Stromal cell of bone marrow (primary cell): ENCODE measurements at places on chromosomes 3 and 15.

DNA sequence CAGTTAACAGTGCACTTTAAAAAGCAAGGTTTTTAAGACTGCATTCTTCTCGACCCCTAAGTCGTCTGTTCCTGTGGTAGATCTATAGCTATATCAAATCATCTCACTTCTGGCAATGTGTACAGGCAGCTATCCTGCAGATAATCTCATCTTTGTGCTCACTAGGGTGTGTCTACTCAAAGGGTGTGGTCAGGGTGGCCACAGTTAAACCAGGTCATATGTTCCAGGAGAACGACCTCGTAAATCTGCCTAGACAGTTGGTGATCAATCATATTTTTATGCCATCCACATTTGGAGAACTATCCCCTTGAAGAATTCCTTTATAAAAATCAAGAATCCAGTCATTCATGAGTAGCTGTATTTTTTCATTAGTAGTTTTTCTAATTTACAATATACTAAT lies 3.0 kb downstream of the VEPH1 start:
- no peak for DNase-seq

DNA sequence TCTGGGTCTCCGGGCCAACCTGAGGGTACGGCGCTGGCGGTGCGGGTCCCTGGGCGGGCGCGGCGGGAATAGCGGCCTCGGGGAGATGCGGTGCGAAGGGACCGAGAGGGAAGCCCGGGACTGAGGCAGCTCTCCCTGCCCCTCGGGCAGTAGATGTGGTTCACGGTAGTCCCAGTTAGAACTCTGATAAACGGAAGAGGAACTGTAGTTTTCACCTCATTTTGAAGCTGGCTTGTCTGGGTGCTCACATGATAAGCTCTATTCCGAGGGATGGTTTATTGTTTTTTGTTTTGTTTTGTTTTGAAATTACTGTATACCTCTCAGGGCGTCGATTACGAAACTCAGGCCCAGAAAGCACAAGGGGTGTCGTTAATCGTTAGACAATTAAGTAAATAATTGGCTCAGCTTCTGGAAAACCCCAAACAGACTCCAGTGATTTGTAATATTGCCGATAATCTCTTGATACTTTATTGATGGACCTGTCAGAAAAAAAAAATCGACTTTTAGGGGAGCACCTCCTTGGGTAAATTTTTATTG lies 413 bp downstream of the NUSAP1 start:
- DNase-seq: peak; percentile 8

GRCh38 chr15:33458421-33458820 lies 147.7 kb downstream of the RYR3 start:
- DNase-seq: no peak

DNA sequence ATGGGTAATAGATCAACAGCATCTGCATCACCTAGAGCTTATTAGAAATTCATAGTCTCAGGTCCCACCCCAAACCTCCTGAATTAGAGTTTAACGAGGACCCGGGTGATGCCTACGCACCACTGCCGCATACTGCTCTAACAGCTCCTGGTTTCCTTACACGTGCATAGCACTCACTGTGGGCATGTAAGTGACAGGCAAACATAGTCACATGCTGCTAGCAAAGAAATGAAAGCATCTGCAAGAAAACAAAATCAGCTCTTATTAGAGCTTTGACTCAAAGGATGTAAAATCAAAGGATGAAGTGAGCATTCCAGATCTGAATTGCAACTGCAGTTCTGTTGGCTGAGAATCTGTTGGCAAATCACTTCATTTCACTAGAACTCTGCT lies 19.1 kb upstream of the RIOX2 start:
- no peak for DNase-seq

DNA sequence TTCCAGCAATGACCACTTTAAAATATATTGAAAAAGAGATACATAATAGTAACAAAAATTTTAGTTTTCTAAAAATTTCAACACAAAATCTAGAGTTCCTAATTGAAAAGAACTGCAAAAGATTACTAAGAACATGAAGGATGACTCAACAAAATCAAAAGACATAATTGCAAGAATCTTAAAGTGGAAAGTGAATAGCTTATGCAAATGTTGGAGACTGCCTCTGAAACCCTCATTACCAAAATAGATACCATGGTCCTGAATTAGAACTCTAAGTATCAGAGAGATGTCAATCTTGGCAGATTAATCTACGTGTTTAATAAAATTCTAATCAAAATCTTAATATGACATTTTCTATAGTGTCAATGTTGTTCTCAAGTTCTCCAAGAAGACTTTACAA lies 60.7 kb upstream of the SGO1 start:
- no peak for DNase-seq

DNA sequence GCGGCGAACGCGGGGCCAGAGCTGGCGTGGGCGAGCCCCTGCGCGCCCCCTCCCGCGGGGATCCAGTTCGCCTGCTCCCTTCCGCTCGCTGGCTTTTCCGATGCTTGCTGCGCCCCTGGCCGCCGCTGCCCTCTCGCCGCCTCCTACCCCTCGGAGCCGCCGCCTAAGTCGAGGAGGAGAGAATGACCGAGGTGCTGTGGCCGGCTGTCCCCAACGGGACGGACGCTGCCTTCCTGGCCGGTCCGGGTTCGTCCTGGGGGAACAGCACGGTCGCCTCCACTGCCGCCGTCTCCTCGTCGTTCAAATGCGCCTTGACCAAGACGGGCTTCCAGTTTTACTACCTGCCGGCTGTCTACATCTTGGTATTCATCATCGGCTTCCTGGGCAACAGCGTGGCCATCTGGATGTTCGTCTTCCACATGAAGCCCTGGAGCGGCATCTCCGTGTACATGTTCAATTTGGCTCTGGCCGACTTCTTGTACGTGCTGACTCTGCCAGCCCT lies 721 bp downstream of the P2RY1 start:
- DNase-seq: no peak

DNA sequence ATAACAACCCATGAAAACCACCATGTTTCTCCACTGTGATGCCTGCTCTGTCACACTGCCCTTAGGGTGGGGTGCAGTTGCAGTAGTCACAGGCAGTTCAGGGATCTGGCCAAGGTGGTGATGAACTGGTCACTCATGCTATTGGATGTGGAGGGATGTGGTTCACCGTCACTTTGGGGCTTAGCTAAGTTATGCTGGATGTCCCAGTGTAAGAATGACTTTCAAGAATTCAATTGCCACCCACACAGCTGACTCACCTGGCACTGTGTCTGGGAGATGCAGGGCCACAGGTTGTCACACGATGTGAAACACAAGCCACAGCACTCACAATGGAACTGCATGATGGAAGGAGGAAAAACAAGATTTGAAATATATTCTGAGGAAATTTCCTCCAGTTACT lies 146.1 kb upstream of the CTNNB1 start:
- no peak for DNase-seq

- no peak for DNase-seq
Measured at GRCh38 chr3:156341332-156341731, 213.6 kb downstream of the SSR3 start.

DNA sequence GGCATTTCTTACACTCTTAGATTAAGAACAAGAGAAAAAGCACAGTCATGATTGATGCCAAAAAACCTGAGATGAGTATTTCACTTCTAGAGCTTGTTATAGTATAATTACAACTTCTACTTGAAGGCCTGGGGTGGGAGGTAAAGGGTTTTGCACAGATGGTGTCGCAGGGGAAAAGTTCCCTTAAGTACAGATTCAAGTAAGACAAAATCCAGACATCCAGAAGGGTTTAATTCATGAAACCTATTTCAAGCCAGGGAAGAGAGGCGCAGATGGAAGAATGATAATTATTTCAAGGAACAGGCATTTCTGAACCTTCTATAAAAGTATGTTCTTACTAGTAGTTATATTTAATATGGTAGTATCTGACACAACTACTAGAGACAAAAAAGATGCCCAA lies 70.6 kb downstream of the TM4SF4 start:
- DNase-seq: no peak

- no peak for DNase-seq
Measured at GRCh38 chr3:13145131-13145825, 72.0 kb upstream of the IQSEC1 start.
